ENCODE measurements at places on chromosomes 11 and 22. TPM values are rescaled to one million over a fixed set of nuclear protein-coding genes. Genes with fewer than 3 reads are reported as not detected.

CCDC179 gene
- total RNA-seq: not detected

MFNG gene
- 171 TPM for total RNA-seq

FGF19 gene
- not detected for total RNA-seq

TPCN2 gene
- total RNA-seq: 12.9 TPM

- no peak for DNase-seq
Measured at GRCh38 chr22:49690454-49690853, 137.2 kb downstream of the BRD1 start.

DNA sequence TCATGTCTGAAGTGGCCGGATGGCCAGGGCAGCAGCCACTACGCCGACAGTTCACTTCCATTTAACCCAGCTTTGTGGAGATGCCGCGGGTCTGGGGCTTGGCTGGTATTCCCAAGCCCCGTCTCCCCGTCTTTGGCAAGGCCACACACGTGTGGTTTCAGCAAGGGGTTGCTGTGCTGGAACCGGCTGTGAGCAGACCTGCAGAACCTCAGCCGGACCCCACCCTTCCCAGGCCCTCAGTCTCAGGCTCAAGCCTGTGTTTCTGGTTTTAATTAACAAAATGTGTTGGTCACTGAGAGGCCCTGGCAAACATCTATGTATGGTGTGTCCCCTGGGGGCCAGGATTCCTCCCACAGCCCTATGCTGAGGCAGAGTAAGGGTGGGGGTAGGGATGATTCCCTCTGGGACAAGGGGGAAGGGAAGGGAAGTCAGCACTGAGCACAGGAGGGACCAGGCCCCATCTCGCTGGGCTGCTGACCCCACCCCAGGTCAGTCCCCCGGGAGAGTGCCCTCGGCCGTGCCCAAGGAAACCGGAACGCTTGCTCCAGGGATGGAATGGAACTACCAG is 9.3 kb downstream of the OSBPL5 start:
- no peak for DNase-seq

HBB gene
- not detected for total RNA-seq

GRCh38 chr22:36211237-36211861 is 9.7 kb upstream of the APOL4 start:
- DNase-seq: no peak
